ENCODE measurements at places on chromosomes 2 and 18.
A peak's percentile ranks its signal among the peaks of the same experiment; 100 is the strongest.

DNA sequence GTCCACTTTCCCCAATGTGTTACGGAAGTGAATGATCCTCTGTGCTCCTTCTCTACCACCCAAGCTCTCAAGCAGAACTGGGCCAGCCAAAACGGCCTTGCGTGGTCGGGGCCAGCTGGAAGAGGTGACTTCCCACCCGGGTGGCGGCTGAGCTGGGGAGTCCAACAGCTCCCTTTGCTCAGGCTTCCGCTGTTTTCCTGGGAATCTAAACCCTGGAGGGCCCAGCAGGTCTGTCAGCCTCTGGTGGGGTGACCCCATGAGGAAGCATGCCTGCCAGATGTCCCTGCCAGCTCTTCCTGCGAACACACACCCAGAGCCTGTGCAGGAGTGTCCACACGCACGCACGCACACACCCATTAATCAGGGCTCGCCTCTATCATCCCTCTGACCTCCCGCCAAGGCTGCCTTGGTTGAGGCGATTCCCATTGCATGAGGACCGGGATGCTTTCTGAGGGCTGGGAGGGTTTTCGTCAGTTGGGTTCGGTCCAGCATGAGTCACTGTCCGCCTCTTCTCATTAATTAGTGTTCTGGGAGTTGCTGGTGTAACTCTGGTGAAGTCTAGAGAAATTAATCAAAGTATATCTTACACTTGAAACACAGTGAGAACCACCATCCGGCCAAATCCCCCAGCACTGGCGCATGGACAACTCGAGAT is 90.6 kb downstream of the TWIST2 start:
- no peak for DNase-seq

DNA sequence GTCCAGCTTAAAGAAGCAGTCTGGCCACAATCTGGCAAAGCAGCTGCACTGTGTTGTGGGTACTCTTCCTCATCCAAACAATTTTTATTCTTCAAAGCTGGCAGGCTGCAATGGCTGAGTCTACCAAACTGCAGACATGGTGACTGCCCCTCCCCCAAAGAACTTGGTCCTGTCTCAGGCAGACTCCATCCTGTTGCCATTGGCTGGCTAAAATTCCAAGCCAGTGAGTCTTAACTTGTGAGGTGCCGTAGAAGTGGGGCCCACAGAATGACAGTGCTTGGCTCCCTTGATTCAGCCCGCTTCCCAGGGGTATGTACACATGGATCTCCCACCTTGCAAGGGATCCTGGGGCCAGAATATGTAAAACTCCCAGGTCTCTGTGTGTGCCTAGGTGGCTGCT is 14.5 kb upstream of the NXPH2 start:
- DNase-seq = no peak

DNA sequence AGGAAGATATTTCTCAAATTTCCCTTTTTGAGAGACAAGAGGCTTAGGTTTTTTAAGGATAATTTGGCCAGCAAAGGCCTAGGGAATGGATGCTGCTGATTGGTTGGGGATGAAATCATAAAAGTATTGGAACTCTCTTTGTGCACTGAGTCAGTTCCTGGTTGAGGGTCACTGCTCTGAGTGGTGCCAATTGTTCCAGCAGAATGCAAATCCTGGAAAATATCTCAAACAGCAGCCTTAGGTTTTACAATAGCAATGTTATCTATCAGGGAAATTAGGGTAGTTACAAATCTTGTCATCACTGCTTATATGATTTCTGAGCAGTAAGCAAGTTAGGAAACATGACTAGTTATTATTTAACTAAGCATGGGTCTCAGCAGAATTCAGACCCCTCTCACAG is 96.2 kb downstream of the RAD51AP2 start:
- DNase-seq = no peak

DNA sequence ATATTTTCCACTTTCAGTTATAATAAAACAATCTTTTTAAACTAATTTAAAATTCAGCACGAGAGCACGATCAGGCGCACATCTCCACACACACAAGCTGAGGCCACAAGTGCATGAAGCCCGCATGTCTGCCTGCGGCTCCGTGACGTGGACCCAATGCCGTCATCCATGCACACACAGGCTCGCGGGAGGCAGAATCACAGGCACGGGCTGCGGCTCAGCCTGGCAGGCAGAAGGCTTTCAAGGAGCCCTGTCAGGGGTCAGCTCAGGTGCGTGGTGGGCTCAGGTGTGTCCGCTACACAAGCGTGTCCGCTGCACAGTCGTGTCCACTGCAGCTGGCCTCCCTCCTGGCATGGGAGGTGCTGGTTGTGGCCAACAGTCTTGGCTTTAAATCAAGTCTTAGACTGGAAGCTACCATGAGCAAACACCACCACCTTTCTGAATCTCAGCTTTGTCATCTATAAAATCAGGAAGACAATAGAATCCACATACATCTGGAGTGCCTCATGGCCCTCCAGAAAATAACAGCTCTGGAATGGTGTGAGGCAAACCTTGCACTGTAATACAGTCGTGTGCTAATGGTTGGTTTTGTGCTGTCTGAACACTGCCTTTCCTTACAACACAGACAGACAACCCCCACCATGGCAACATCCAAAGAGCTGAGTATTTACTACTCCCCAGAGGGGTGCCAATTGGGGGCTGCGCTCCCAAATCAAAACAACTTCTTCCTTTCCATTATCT is 210.1 kb downstream of the NDUFA10 start:
- DNase-seq = no peak

DNA sequence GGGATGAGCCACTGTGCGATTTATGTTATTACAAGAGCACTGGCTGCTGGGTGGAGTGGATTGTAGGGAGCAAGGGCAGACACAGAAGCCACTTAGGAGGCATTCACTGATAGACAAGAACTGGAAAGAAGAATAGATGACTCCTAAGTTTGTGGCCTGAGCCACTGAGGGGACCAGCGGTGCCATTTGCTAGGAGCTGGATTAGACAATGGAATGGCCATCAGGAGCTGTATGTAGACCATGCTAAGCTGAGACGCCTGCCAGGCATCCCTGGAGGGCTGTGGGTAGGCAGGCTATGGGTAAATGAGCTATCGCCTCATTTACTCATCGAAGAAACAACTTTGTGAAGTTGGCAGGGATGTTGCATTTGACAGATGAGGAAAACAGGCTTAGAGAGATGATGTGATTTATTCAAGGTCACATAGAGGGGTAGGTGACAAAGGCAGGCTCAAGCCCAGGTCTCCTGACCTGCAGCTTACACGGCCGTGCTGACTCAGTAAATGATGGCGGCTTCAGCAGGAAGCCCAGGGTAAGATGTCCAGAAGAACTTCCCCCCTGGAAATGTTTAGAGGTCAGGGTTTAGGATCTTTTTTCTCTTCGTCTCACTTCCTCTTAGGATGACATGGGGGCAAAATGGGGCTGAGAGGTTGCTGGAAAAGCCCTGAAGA is 2.8 kb downstream of the MFSD2B start:
- no peak for DNase-seq

DNA sequence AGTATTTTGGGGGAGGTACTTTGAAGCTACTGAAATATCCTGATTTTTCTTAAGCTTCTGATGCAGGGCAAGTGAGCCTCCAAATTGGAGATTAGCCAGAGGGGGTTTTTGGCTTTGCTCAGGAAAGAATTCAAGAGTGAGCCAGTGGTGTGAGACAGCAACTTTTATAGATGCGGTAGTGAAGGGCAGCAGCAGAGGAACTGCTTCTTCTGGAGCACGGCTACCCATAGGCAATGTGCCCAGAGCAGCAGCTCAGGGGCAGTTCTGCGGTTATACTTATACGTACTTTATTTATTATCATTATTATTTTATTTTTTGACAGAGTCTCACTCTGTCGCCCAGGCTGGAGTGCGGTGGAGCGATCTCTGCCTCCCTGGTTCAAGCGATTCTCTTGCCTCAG is 19.8 kb upstream of the NT5DC4 start:
- DNase-seq = peak; percentile 71

DNA sequence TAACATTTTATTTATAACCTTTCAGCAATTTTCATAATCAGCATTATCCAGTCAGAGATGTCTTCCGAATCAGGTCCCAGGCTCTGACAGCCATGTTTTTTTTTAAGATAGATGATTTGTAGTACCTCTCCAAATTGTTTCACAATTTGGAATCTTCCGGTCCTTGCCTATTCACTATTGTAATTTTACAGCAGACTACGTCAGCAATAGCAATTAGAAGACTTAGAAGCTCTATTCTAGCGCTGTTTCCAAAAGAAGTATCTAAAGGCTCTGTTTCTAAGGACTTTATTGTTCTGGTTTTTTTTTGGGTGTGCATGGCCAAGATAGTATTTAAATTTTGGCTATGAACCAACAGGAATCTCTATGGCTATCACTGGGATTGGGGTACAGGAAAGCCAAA is 94.6 kb upstream of the PELI1 start:
- no peak for DNase-seq

DNA sequence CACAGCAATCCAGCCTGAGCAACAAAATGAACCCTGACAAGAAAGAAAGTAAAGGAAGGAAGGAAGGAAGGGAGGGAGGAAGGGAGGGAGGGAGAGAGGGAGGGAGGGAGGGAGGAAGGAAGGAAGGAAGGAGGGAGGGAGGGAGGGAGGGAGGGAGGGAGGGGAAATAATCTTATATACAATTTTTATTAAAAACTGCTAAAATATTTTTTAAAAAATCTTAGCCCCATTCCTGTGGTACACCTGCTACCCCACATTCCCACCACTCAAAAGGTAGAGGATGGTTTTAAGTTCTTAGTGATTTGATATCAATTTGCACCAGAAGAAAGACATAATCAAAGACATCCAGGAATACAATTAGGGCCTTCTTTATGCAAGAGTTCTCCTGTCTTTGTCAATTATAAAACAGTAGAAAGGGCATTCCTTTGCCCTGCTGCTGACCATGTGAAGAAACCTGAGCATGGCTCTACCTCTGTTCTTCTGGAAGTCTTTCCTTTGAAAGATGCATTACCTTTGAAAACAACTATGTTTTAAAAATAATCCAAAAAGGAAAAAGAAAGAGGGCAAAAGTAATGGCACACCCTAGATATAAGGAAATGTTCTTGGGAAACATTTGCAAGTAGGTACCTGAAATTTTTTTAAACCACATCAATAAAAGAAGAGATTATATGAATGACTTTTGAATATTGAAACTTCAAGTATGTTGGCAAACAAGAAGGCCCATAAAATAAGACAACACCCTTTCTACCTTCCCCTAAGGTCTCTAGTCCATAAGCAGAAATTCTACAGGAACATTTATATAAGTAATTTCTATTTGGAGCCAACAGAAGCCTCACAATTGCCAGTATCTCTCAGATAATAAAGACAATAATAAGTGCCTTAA is 33.7 kb upstream of the ACVR2A start:
- no peak for DNase-seq

GRCh38 chr18:28974504-28974903 is 797.6 kb upstream of the CDH2 start:
- no peak for DNase-seq

GRCh38 chr2:68653034-68653433 is 9.7 kb downstream of the PROKR1 start:
- DNase-seq = no peak

- DNase-seq = no peak
Observed at GRCh38 chr18:77851802-77852201, 602.2 kb downstream of the GALR1 start.

- DNase-seq = peak; percentile 69
Observed at GRCh38 chr2:72745679-72746368, 80.0 kb downstream of the EXOC6B start.

- DNase-seq = peak; percentile 39
Observed at GRCh38 chr2:218003981-218004419, 1.2 kb upstream of the TNS1 start.

DNA sequence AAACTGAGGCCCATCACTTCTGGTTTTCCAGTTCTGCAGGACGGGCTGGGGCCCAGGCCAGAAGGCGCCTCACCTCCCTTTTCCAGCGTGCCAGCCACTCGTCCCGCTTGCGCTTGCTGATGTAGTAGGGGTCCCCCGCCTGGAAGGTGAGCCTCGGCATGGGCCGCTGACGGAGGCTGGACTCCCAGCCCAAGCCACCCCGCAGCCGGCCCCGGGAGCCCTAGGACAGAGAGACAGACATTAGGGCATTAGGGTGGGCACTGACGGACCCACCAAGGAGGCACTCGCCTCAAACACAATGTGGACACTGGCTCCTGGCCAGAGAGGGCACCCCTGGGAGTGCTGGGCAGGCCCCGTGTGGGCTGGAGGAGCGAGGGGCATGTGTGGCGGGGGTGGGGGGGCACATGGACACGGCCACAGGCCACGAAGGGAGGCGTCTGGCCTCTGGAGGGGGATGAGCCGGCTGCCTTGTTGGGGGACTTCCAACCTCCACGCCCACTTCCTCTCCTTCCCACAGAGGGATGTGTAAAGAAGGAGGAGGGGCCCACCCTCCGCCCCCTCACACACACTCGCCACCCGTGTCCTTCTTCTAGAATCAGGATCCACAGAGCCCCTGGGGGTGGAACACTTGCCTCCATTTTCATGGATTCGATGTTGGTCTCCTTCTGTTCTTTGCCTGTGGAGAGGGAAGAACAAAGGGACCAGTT is 66.7 kb downstream of the DNMT3A start:
- peak; percentile 74 for DNase-seq

DNA sequence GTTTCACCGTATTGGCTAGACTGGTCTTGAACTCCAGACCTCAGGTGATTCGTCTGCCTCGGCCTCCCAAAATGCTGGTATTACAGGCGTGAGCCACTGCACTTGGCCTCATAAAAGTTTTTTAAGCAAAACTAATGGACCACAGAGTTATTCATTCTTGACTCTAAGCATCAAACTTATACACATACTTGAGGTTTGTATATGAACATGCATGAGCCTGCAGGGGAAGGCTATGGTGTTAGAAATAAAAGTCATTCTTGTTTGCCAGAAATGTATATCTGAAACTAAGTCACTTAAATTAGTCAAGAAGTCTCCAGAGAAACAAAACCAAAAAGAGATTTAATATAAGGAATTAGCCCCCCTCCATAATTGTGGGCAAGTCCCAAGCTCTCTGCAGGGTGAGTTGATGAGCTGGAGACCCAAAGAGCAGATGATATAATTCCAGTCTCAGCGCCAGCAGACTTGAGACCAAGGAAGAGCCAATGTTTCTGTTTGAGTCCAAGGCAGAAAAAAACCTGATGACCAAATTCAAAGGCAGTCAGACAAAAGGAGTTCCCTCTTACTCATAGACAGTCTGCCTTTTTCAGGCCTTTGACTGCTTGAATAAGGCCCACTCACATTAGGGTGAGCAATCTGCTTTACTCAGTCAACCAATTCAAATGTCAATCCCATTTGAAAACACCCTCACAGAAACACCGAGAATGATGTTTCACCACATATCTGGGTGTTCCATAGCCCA is 69.0 kb upstream of the DSG1 start:
- no peak for DNase-seq

- DNase-seq = no peak
Observed at GRCh38 chr2:196607073-196607472, 32.4 kb upstream of the CCDC150 start.

Data from NB4 (cell line).